ENCODE measurements at places on chromosomes 5 and 9.

DNA sequence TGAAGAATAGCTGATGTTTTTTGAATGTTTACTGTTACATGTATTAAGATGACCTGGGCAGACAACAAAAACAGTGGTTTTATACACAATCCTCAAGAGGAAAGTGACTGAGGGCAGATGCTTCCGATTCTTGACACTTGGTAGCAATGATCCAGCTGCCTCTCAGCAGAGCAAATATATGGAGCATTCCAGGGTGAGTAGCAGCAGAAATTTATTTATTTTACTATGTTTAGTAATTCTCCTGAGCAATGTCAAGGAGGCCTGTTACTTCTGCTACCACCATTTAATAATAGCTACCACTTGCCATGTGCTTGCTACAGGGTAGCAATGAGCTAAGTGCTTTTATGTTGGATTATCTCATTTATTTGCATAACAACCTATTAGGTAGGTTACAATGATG, 69.1 kb upstream of the NR3C1 start:
- DNase-seq: no peak

GRCh38 chr5:65482736-65483545, 1.2 kb upstream of the ADAMTS6 start:
- DNase-seq: peak; percentile 67

DNA sequence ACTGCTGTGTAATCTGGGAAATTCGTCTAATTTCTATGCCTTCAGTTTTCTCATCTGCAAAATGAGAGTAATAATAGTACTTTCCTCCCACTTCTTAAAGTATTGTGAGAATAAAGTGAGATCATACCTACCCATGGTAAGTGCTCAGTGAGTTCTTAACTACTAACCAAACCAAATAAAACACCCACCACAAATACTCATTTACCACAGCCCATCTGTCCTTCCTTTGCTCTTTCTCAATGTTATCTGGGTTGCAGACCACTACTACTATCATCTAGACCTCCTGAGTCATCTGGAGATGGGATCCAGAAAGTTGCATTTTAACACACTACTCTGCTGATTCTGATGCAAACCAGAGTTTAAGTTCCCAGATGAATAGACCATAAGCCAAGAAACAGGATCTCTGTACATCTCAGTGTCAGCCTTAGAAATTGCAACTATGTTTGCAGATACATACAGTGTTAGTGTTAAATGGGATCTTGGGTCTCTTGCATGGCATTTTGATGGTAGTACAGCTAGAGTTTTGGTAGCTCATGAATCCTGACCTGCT, 105.4 kb upstream of the ATP10B start:
- DNase-seq: no peak

GRCh38 chr5:59758566-59758965, 135.0 kb downstream of the PDE4D start:
- no peak for DNase-seq

GRCh38 chr5:169416583-169417196, 115.8 kb upstream of the SLIT3 start:
- DNase-seq: peak; percentile 97

- DNase-seq: no peak
These were observed 14.7 kb downstream of the SNX2 start for GRCh38 chr5:122789461-122790171.

- DNase-seq: peak; percentile 96
These were observed 109.8 kb downstream of the HMHB1 start for GRCh38 chr5:143921525-143922311.

GRCh38 chr9:128175102-128175563, 15.1 kb downstream of the BBLN start:
- DNase-seq: peak; percentile 20

DNA sequence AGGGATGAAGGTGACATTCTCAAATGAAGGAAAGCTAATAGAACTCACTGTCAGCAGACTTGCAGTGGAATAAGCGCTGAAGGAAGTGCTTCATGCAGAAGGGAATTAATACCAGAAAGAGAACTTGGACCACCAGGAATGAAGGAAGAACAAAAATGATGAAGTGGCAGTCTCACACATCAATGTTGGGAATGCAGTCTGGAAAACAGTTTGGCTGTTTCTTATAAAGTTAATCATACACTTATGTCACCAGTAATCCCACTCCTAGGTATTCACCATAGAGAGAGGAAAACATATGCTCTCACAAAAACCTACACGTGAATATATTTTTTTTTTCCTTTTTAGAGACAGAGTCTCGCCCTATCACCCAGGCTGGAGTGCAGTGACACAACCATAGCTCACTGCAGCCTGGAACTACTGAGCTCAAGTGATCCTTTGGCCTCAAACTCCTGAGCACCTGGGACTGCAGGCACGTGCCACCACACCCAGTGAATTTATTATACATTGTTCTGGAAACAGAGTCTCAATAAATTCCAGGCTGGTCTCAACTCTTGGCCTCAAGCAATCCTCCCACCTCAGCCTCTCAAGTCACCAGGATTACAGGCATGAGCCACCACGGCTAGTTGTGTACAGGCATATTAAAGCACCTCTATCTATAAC, 81.2 kb downstream of the ROR2 start:
- DNase-seq: peak; percentile 81

DNA sequence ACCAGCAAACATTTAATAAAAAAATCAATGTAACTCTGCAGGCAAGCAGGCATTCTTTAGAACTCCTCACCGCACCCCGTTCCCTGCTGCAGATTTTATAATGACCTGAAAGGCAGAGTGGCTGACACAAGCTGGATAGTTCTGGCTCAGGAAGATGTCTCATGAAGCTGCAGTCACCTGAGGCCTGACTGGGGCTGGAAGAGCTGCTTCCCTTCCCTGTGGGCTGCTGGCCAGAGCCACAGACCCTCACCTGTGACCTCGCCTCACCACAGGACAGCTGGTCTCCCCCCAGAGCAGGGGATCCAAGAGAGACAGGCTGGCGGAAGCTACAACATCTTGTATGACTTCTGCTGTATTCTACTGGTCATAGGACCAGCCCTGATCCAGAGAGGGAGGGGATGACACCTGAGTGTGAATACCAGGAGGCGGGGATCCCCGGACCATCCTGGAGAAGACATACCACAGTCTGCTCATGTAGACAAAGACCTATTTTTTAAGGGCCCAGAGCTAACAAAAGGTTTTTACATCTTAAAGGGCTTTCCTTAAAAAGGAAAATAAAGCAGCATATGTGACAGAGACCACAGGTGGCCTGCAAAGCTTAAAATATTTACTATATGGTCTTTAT, 43.9 kb downstream of the RAPGEF1 start:
- no peak for DNase-seq

DNA sequence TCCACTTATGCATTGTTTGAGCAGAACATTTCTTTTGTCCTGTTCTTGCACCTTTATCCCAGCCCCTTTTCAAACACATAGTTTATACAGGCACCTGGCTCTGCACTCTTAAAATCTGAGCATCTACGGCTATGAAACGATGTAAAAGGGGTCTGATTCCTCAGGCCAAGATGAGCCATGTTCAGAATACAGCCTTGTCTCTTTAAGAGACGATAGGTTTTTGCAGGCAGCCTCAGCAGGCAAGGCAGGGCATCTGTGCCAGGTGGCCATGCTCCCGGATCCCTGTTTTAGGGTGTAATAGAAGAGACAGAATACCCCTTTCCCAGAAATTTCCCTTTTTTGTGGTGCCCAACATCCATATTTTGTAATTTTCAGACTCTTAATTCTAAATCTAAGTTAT, 89.1 kb upstream of the NFIB start:
- DNase-seq: no peak

DNA sequence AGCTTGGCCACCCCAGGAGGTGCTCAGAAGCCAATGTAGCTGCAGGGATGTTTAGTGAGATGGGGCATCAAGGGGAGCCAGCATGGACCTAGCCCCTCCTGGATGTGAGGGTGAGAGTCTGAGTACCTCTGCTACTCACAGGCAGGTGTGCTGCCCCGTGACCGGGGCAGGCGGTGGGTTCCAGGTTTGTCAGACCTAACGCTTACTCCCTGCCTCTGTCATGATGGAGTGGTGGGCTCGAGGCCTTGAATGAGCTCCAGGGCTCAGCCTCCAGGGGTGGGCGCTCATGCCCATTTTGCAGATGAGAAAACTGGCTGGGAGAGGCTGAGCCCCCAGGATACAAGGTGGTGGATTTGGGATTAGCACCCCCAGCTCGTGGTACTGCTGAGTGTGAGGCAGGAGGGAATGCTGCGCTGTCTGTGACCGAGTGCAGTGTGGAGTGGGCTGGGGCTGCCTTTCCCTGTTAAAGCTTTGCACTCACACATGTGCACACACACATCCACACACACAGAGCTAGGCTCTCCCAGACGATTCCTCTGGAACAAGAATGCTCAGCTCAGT, 1.5 kb downstream of the RXRA start:
- DNase-seq: no peak

DNA sequence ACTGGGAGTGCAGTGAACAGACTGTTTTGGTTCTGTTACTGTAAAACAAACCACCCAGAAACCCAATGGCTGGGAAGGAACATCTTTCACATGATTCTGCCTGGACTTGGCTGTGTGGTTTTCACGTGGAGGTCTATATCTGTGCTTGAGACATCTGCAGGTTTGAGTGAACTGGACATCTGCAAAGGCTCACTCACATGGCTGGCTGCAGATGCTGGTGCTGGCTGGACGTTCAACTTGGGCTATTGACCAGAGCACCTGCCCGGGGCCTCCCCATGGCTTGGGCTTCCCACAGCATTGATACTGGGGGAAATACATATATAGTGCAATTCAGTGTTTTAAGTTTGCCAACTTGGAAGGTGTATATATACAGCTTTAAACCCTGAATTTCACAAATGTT, 6.8 kb downstream of the CTSL start:
- DNase-seq: no peak

GRCh38 chr5:141484641-141485311, at the start of gene PCDHGC4:
TSS of gene PCDHGC4 (plus strand) at chr5:141485030. CDS start at chr5:141485174, 144 bp downstream.
- peak; percentile 33 for DNase-seq

- no peak for DNase-seq
These were observed 521.9 kb downstream of the BNC2 start for GRCh38 chr9:16348531-16348930.

DNA sequence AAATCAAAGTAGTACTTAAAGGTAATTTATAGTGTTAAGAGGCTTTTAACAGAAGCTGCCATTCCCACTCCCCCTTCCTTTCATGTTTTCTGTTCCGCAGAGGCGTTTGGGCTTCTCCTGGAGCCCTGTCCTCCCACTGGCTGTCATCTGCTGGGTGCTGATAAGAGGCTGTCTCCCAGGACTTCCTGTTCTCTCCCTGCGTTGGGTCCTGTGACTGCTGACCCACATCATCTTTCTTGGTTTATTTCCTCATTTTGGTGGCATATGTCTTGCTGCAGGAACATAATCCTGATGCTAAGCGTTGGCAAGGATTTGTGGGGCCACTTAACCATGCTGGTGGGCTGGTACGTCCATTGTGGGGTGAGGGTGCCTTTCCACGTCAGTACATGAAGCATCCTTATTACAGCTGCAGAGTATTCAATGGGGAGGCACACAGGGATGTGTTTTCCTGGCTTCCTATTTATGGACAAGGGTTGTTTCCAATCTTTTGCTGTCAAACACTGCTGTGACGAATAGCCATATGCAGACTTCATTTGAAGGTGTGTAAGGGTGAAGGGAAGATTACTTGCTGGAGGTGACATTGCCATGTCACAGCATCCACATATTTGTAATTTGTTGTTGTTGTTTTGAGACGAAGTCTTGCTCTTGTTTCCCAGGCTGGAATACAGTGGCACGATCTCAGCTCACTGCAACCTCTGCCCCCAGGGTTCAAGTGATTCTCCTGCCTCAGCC, 22.3 kb upstream of the RNF130 start:
- DNase-seq: no peak

DNA sequence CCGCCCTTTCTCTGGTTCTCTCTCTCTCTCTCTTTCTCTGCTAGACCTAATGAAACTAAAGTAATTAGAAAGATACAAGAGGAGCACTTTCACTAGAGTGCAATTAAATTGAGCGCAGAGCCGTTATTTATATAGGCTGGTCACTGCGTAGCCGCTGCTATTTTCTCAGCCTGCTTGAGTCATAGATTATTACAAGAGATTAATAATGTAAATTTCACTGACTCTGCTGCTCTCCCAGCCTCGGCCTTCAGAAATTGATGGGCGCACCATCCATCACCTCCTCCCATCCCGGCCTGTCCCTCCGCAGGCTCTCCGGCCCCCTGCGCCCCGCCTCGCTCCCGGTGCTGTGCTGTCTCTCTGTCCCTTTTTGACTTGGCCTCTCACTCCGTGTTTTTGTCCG, 268.0 kb upstream of the MVB12B start:
- DNase-seq: no peak

GRCh38 chr9:84310883-84311282, 29.7 kb downstream of the SLC28A3 start:
- no peak for DNase-seq

GRCh38 chr5:60514152-60514551, 185.8 kb downstream of the DEPDC1B start:
- no peak for DNase-seq

DNA sequence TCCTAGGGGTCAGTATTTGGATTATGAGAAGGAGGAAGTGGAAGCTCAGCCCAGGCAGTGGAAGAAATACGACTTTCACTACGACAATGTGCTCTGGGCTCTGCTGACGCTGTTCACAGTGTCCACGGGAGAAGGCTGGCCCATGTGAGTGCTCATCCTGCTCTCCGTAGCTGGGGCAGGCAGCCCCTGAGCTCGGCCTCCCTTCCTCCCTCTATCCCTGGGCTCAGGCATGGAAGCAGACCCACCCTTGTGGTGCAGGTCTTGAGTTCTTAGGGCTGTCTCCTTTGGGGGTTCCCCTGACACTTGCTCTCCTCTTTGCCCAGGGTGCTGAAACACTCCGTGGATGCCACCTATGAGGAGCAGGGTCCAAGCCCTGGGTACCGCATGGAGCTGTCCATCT, 180.1 kb downstream of the CACNA1B start:
- no peak for DNase-seq

All from fibroblast of skin of abdomen (primary cell).